ENCODE measurements at places on chromosomes 4 and X.

GRCh38 chrX:13699183-13699826 lies 10.4 kb downstream of the RAB9A start:
- no peak for DNase-seq

- DNase-seq = no peak
These were observed 9.1 kb upstream of the FGFBP1 start for GRCh38 chr4:15947684-15948083.

GRCh38 chr4:88158038-88158488 lies 376 bp downstream of the ABCG2 start:
- DNase-seq = no peak

DNA sequence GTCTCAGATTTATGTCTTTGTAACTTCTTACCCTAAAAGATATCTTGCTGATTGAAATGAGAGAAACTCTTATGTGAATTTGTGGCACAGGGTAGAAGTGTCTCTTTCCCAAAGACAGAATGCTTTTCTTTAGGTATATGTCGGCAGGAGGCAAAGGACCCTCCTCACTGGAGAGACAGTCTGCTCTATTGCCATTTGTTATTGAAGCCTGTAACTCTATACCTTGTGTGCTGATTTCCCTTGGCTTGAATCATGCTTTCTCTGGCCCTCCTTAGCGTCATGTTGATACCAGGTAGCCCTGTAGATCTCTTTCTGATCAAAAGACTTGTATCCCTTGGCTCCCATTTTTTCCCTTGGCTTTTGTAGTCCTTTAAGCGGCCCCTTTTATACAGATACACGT lies 284.3 kb downstream of the CXXC4 start:
- DNase-seq = no peak

- DNase-seq = no peak
These were observed 27.6 kb downstream of the ARSD start for GRCh38 chrX:2901367-2902036.

DNA sequence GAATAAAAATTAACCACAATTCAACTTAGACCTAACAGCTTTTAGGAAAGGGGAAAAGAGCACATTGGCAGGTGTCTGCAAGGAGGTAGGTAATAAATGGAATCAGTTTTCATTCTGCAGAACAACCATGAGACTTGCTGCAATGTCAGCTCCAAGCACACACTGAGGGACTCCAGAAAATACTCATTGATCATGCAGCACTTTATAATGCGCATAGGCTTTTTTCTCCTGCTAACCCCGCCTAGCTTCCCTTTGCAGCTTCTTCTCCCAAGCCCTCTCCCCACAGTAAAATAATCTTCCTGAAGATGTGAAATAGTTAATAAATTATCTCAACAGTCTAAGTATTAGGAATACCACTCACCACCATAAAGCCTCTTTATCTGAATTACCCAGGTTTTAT lies 36.9 kb downstream of the ANKRD17 start:
- DNase-seq = no peak

DNA sequence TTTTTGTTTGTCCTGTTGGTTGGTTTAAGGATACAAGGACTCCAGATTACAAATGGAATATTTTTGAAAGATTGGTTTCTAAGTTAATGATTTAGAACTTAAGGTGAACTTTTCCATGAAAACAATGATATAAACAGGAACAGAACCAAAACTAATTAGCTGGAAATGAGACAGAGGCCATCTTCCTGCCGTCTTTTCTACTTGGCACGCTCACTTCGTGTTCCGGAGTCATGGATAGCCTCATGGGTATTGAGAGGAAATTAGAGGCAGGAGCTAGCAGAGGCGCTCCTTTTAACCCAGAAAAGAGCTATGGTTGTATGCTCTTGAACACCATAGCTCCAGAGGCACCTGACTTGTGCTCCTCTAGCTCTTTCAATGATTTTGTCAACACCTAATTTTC lies 2.4 kb downstream of the FAM241A start:
- no peak for DNase-seq

DNA sequence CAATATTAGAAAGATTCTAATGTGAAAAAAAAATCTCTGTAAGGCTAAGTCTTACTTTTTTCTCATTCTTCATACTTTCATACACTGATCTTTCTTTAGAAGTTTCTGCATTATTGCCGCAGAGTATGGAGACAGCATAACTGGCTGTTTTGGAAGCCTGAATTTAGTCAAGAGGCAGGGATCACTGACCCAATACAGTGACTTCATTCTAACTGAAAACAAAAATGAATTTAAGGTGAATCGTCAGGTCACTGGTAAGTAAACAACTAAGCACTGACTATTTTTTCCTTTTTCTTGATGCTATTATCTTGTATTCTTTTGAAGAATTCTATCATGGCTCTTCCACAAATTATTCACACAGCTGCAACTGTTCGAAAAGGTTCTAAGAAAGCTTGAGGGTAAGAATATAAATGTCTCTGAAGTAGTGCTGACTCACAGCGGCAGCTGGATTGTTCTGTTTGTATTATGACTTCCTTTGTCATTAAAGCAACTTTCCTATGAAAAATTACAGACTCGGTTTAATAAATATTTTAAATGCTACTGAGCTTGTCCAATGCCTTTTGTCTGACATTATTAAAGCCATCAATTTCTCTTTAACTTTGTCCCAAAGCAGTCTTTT lies 609.3 kb downstream of the FSTL5 start:
- DNase-seq = no peak

GRCh38 chr4:169189372-169189771 lies 81.4 kb downstream of the SH3RF1 start:
- DNase-seq = no peak

GRCh38 chr4:184032091-184032490 lies 127.0 kb downstream of the STOX2 start:
- no peak for DNase-seq

- no peak for DNase-seq
These were observed 22.4 kb upstream of the MXD4 start for GRCh38 chr4:2284161-2284933.

GRCh38 chrX:338836-339400 lies 20.3 kb upstream of the GTPBP6 start:
- DNase-seq = no peak

DNA sequence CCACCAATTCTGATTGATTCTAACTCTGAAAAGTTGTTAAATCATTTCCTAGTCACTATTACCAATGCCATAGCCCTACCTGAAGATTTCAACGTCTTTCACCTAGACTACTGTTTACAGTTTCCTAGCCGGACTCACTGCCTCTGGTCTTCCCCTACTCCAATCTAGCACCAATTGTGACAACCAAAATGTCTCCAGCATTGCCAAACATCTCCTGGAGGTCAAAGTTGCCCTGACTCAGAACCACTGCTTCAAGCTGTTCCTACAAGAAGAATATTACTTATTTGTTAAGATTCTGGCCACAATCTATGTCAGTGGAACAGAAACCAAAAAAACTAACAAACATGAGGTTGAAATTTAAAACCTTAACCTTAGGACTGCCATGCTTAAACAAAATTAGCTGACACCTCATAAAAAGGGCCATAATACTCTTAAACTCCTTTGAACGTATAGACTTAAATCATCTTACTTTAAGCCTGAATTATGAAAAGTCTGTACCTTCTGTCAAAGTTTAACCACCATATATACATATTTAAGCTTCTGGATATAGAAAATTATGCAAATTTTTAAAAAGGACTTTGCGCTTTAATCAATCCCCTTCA lies 2.1 kb downstream of the PDS5A start:
- no peak for DNase-seq

DNA sequence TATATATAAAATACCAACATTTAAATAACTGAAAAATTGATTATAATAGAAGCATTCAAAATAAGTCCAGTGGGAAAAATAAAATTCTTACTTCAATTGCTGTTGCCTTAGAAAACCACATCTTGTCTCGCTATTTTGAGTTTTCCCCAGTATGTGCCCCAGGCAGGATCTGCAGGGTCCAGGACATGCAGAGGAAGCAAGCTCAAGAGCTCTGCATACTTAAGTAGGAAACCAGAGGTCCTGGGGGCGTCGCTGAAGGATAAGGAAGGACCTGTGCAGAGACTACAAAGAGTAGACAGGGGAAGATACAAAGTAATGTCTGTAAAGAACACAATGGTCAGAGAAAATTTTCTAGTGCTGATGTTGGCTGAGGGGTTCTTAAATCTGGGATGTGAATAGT lies 310.5 kb upstream of the EMCN start:
- DNase-seq = no peak

DNA sequence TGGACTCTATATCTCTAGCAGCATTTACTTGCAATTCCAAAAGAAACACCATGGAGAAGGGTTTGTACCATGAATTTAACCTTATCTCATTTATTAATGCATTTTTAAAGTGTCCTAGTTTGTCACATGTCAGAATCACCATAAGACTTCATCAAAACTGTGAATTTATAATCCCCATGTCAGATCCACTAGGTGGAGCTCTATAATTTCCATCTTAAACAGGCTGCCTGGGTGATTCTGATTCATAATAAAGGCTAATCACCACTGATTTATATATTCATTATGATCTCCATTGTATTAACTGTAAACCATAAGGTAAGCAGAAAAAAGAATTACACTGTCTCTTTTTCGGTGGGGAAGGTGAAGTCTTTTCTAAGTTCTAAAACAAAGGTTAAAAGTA lies 4.0 kb downstream of the TCEAL2 start:
- DNase-seq = no peak

DNA sequence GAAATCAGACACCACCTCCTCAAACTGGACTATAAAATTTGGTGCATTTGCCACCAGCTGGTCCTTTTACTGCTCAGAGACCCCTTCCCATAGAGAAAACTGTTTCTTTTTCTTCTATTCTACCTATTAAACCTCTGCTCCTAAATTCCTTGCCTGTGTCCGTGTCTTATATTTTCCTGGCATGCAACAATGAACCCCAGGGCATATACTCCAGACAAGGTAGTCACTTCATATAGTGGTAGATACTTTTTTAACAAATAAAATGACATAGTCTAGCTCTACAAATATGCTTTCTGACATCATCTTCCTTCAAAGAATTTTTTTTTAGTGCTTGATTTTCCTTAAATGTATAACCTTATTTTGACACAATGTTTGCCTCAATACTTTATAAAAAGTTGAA lies 1402.9 kb upstream of the PABPC4L start:
- no peak for DNase-seq

- DNase-seq = no peak
These were observed 95.6 kb downstream of the AFAP1 start for GRCh38 chr4:7843831-7844593.

Data from epithelial cell of prostate (primary cell).